Vagina (tissue), 2 donors: ENCODE measurements at places on chromosomes 12 and 14. TPM values are rescaled to one million over a fixed set of nuclear protein-coding genes. Genes with fewer than 3 reads are reported as not detected.

DNA sequence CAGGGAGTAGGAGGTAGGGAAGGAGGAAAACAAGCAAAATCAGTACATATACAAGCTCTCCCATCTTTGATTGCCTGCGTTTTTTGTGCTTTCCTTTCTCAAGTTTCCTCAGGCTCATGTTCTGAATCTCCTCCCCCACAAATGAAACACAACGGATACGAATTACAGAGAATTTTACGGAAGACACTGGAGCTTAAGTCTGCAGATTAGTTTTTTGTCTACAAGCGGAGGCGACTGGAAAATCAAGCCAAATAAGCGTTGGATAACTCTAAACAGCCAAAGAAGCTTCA is 612 bp downstream of the WBP11 start:
- peak overlapping the region; percentile 91 for H3K27ac ChIP-seq
- H3K27me3 ChIP-seq = no peaks in the 10 kb centered on the region
- peak overlapping the region; percentile 85 for H3K4me3 ChIP-seq
- peaks cover 13% of the 10 kb centered on the region for H3K4me1 ChIP-seq
- H3K36me3 ChIP-seq = peaks cover 19% of the 10 kb centered on the region

DNA sequence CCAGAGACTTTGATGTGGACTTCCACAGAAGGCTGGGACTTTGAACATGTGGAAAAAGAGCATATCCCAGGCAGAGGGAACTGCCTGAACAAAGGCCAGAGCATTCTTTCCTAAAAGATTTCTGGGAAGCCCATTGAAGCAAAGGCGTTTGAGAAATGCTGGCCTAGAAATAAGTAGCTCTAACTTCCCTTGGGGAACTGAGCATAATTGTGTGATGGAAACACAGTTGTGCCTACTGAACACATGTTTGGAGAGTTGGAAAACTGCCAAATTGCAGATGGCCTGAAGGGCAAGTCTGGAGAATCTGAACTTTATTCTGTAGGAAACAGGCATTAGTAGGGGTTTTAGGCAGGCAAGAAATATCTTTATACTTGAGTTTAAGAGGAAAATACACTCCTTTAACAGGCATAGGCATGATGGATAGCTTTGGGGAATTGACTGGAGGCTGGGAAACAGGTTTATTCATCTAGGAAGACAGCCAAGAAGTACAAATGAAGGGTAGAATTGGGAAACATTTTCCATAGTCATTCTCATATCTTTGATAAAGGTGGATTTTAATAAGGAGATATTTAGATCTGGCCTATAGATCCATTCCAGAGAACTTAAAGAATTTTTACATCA is 134.1 kb downstream of the TPH2 start:
- no peak overlapping the region for H3K4me3 ChIP-seq
- no peaks in the 10 kb centered on the region for H3K36me3 ChIP-seq

DNA sequence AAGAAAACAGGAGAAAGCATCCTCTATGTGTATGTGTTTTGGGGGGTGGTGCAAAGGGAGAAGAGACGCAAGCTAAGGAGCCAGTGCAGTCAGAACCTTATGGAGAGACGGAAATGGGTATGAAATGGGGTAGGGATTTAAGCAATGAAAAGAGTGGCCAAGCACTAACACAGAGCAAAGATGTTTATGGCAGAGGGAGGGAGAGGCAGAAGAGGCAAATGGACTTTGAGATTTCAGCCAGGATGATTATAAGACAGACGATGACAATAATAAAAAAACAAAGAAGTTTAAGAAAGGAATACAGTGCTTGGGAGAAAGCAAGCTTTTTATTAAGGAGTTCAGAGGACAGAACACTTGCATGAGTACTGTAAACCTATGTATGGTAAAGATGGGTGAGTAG is 44.6 kb downstream of the DCAF5 start:
- no peak for DNase-seq
- no peaks in the 10 kb centered on the region for H3K4me1 ChIP-seq
- H3K4me3 ChIP-seq = no peak overlapping the region
- no peak overlapping the region for H3K27ac ChIP-seq
- no peaks in the 10 kb centered on the region for H3K36me3 ChIP-seq

DNA sequence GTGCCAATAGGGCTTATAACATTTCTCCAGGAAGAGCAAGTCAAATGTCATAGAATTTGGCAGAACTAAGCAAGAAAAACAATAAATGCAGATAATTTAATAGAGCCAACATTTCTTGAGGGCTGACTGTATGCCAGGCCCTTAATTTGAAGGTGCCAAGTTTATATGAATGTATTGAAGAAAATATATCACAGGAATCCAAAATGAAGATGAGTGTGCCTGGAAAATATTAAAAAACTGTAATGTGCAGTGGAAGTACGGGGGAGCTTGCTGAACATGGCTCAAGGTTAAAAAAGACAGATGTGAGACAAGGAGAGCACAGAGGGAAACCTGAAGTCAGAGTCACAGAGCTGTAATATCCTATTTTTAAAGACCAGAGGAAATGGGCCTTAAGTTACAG is 16.4 kb downstream of the NR1H4 start:
- no peak overlapping the region for H3K27ac ChIP-seq
- no peak overlapping the region for H3K4me3 ChIP-seq
- no peak for DNase-seq
- no peaks in the 10 kb centered on the region for H3K4me1 ChIP-seq
- H3K27me3 ChIP-seq = no peaks in the 10 kb centered on the region

DNA sequence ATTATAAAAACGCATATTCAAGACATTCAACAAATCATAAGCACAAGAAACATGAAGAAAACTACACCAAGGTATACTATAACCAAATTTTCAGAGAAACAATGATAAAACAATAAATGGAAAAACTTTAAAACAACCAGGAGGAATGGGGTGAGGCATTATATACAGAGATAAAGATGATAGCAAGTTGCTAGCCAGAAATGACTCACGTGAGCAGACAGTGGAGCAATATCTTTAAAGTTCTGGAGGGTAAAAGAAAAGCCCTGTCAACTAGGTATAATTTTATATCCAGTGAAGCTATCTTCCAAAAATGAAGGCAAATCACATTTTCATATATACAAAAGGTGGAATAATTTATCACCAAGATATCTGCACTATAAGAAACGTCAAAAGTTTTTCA is 97.8 kb upstream of the PCED1B start:
- H3K4me1 ChIP-seq = no peaks in the 10 kb centered on the region
- no peak overlapping the region for H3K4me3 ChIP-seq
- no peak for DNase-seq
- H3K36me3 ChIP-seq = no peaks in the 10 kb centered on the region

- no peak overlapping the region for H3K27ac ChIP-seq
- H3K4me3 ChIP-seq = no peak overlapping the region
- no peaks in the 10 kb centered on the region for H3K36me3 ChIP-seq
- H3K27me3 ChIP-seq = no peaks in the 10 kb centered on the region
- peaks cover 1% of the 10 kb centered on the region for H3K4me1 ChIP-seq
These were observed 149.9 kb upstream of the BTG1 start for GRCh38 chr12:92295523-92295922.

DNA sequence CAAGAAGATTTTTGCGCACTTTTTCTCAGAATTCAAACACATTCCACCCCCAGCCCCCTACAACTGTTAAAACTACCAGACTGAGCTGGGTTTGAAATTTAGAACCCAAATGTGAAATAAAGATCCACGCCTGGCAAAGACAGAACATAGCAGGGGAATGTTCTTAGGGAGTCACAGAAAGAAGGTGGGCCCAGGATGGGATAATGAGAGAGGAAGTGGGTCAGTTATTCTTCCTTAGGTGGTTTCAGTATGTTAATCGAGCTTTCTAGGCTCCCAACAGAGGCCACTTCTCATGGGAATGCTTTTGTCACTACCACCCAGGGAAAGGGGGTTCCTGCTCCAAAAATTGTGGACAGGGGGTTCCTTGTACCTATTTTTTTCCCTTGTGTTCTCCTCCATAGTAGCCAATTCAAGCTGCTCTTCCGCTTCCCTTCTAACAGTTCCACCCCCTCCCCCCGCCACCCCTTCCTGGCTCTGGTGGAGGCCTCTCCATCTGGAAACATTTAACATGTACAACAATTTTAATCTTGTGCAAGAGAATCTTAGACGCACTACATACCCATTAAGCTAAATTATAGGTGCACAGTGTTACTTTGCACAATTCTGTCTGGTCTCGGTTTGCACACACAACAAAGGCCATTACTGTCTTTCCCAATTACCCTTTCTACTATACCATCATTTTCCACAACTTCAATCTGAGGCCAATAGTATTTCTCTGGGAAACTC is 218.1 kb downstream of the MON2 start:
- H3K4me1 ChIP-seq = peaks cover 25% of the 10 kb centered on the region
- H3K4me3 ChIP-seq = no peak overlapping the region
- no peak for DNase-seq
- H3K27ac ChIP-seq = peak overlapping the region; percentile 85
- H3K36me3 ChIP-seq = no peaks in the 10 kb centered on the region
- H3K27me3 ChIP-seq = no peaks in the 10 kb centered on the region

GRCh38 chr12:75699251-75699650 is 187.8 kb upstream of the KRR1 start:
- no peak overlapping the region for H3K27ac ChIP-seq
- no peak overlapping the region for H3K4me3 ChIP-seq
- H3K4me1 ChIP-seq = no peaks in the 10 kb centered on the region

DNA sequence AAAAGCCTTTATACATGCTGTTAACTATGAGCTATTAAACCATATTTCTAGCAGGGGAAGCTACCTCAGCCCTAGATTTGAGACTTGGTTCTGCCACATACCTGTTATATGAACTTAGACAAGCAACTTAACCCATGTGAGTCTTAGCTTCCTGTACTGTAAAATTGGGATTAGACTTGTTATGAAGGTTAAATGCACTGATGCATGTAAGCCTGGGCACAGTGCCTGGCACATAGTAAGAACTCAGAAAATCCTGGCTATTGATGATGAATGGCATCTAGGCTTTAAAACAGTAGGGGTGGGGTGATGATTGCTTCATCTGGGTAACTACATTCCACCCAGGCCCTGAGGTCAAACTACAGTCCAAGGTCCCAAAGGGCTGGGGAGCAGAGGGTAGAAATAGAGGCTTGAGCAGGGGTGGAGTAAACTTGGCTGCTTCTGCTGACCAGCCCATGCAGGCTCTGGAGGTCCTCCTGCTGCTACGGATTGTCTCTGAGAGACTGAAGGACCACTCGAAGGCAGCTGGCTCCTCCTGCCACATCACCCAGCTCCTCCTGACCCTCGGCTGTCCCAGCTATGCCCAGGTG is 11.3 kb downstream of the ESPL1 start:
- H3K4me1 ChIP-seq = no peaks in the 10 kb centered on the region
- no peaks in the 10 kb centered on the region for H3K36me3 ChIP-seq
- no peak overlapping the region for H3K4me3 ChIP-seq
- no peaks in the 10 kb centered on the region for H3K27me3 ChIP-seq
- H3K27ac ChIP-seq = no peak overlapping the region
- DNase-seq = no peak

NGB gene
- 1.7 TPM for total RNA-seq

SEL1L gene
- total RNA-seq = 28.2 TPM

KCNJ8 gene
- 17.2 TPM for total RNA-seq
